BJ (cell line): ENCODE measurements at places on chromosomes 5 and 9. TPM values are rescaled to one million over a fixed set of nuclear protein-coding genes. Genes with fewer than 3 reads are reported as not detected.

GRCh38 chr9:137320555-137321384 lies 18.7 kb upstream of the NRARP start:
- no peak for DNase-seq

The MLANA gene
- not detected in 2 replicates for polyA plus RNA-seq

GRCh38 chr9:134708672-134709038 lies 67.1 kb downstream of the COL5A1 start:
- no peak for DNase-seq

DNA sequence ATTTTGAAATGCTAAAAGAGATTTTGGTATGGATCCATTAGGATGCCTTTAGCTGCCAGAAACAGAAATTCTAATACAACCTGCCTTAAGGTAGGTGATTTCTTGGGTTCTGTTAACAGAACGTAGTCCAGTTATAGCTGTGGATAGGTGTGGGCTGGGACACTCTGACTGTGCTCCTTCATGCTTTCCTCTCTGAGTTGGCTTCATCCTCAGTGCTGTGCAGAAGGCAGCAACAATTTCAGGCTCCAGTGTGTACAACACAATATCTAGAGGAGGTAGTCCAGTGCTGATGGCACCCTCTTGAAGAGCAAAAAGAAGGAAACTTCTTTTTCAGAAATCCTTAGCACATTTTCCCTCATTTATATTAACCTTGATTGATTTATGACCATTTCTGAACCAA lies 34.4 kb downstream of the NNT start:
- no peak for DNase-seq

DNA sequence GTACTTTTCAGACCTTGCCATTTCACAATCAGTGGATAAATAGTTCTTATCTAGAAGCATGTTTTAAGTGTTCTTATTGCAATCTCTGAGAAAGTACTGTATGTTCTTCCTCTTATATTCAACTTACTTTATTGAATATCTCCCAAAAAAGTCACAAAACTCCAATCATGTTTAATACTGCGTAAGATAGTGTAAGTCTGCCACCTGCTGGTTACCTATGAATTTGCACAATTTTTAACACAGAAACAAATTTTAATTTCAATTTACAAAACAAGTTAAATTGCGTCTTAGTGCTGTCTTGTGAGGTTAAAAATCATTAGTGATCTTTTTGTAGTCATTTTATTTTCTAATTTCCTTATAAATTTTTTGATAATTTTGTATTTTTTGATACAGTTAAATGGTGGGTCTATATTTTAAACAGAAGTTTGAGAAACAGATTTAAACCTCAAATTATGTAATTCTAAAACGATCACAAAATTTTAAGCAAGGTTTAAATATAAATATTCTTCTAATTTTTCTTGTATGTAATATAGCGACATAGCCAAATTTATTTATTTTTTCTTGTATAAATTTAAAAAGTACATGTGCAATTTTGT lies 115.8 kb downstream of the EMB start:
- DNase-seq = no peak

GRCh38 chr9:100056561-100056960 lies 42.2 kb downstream of the ERP44 start:
- DNase-seq = no peak

DNA sequence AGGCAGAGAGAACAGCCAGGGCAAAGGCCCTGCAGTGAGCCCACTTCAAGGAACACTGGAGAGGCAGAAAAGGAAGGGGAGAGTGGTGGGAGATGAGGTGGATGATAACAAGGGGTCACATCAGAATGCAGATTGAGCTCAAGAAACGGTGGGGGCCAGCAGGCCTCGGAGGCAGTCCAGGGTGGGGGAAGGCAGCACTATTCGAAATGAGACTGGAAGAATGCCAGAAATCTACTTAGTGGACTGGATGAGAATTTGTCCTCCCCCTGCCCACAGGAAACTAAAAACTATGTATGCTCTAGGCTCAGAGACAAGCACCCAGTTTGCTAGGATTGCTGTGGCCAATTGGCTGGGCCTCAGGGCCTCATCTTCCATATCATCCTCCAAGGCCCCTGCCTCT lies 148.7 kb downstream of the ADAMTS12 start:
- DNase-seq = no peak

GRCh38 chr9:69822116-69822750 lies 1.6 kb downstream of the CFAP95 start:
- DNase-seq = no peak

The ASPN gene
- 3.4 and 8.2 TPM in 2 replicates for polyA plus RNA-seq

The SLCO4C1 gene
- not detected in 2 replicates for polyA plus RNA-seq

GRCh38 chr5:10691826-10692785 lies 68.9 kb downstream of the DAP start:
- DNase-seq = no peak

The TIFAB gene
- polyA plus RNA-seq = not detected in 2 replicates

The C5orf58 gene
- polyA plus RNA-seq = not detected in 2 replicates

- DNase-seq = no peak
Observed at GRCh38 chr5:13833440-13833839, 111.0 kb downstream of the DNAH5 start.

DNA sequence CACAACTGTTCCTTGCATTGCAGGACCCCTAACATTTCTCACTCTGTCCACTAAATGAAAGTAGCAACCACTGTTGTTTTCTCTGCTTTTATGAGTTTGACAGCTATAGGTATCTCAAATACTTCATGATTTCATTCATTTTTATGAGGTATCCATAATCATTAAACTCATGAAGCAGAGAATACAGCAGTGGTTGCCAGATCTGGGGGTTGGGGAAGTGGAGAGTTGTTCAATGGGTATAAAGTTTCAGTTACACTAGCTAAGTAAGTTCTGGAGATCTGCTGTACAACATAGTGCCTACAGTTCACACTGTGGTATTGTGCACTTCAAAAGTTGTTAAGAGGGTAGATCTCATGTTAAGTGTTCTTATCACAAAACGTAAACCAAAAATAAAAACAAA lies 23.4 kb upstream of the CAMK4 start:
- DNase-seq = no peak

GRCh38 chr5:67259548-67260215 lies 63.1 kb upstream of the CD180 start:
- DNase-seq = no peak

The SNCAIP gene
- polyA plus RNA-seq = 1.5 and 1.7 TPM in 2 replicates

DNA sequence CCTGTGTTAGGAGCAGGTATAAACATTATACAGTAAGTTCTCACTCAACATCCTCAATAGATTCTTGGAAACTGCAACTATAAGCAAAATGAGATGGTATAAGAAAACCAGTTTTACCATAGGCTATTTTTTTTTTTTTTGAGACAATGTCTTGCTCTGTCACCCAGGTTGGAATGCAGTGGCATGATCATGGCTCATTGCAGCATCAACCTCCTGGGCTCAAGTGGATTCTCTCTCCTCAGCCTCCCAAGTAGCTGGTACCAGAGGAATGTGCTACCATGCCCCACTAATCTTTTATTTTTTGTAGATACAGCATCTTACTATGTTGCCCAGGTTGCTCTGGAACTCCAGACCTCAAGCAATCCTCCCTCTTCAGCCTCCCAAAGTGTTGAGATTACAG lies 50.1 kb upstream of the ADRB2 start:
- DNase-seq = no peak

The SCGB3A2 gene
- not detected in 2 replicates for polyA plus RNA-seq

- no peak for DNase-seq
Observed at GRCh38 chr9:130833031-130833990, 1.7 kb upstream of the ABL1 start.

- DNase-seq = no peak
Observed at GRCh38 chr5:12683249-12683648, 779.0 kb upstream of the CTNND2 start.

- no peak for DNase-seq
Observed at GRCh38 chr9:24073007-24073592, 247.1 kb upstream of the ELAVL2 start.

The SPINK4 gene
- not detected in 2 replicates for polyA plus RNA-seq

The DPH7 gene
- 21.1 and 29.4 TPM in 2 replicates for polyA plus RNA-seq
